ENCODE measurements at places on chromosomes 11 and 22.

DNA sequence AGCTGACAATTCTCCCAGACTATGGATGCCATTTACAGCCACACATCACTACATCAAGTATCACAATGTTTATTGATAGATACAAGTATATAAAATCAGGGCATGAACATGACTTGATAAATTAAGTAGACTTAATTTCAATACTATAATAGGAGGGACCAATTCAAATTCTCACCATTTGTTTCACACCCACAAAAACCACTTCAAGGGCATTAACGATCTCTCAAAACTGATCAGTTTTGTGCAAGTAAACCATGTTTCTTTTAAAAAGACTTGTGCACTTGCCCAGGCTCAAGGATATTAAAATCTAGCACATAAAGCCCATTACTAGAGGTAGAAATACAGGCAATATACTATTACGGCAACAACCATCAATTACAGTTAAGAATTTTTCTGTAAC lies 11.7 kb downstream of the EIF4G2 start:
- DNase-seq: no peak

- DNase-seq: no peak
Observed at GRCh38 chr11:100876815-100877520, 189.9 kb downstream of the ARHGAP42 start.

DNA sequence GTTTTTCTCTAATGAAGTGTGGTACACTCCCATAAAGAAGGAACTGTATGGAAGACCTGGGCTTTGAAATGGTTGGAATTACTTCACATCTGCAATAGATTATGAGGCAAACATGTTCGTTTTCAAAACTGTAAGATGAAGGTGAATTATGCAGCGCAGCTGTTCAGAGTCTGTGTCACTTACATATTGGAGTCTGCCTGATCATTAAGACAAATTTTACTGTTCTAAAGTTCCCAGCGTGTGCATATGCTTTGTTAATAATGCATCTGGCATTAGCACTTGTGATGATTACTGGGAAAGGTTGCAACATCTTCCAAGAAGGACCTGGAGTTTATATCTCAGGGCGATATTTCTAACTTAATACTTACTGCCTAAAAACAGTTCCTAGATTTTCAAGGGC lies 255.2 kb upstream of the ZC3H12C start:
- no peak for DNase-seq

GRCh38 chr11:64436000-64436399 lies 77.0 kb downstream of the RPS6KA4 start:
- no peak for DNase-seq

- DNase-seq: no peak
Observed at GRCh38 chr11:117871160-117871559, 5.3 kb downstream of the FXYD6 start.

DNA sequence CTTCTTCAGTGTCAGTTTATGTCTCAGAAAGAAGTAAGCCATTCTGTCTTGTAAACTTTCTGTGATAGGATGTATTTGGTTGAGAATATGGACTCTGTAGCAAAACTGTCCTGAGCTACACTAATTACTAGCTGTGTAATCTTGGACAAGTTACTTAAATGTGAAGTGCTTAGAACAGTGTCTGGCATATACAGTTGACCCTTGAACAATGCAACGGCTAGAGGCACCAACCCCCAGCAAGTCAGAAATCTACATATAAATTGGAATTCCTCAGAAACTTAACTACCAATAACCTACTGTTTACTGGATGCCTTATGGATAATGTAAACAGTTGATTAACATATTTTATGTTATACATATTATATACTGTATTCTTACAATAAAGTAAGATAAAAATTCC lies 68.7 kb upstream of the GRK2 start:
- no peak for DNase-seq

DNA sequence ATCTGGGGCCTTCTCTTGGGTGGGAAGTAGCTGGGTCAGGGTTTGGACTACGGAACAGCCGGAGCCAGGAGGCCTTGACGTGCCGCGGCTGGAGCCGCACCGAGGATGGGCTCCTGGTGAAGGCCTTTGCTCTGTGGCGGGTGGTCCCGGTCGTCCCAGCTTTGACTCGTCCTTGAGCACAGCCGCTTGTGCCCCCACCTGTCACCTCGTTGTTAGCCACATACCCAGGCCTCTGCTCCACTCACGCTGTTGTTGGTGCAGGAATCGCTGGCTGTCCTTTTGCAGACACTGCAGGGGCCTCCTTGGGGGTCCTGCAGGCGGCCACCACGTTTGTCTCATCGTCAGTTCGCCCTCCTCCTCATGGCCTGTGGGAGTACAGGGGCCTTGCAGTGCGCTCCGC lies 17.1 kb downstream of the PHRF1 start:
- DNase-seq: no peak

- DNase-seq: no peak
Observed at GRCh38 chr11:45933846-45934579, 11.6 kb downstream of the LARGE2 start.

DNA sequence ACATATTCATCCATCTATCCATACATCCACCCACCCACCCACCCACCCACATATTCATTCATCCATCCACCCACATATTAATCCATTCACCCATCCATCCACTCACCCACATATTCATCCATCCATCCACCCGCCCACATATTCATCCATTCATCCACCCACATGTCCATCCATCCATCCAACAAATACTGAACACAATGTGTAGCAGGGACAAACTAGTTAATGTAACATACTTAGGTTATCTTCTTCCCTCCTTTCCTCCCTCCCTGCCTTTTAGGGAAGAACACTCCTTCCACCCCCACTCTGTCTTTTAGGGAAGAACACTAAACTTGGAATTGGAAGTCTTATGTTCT lies 39.4 kb downstream of the MCM5 start:
- DNase-seq: no peak

DNA sequence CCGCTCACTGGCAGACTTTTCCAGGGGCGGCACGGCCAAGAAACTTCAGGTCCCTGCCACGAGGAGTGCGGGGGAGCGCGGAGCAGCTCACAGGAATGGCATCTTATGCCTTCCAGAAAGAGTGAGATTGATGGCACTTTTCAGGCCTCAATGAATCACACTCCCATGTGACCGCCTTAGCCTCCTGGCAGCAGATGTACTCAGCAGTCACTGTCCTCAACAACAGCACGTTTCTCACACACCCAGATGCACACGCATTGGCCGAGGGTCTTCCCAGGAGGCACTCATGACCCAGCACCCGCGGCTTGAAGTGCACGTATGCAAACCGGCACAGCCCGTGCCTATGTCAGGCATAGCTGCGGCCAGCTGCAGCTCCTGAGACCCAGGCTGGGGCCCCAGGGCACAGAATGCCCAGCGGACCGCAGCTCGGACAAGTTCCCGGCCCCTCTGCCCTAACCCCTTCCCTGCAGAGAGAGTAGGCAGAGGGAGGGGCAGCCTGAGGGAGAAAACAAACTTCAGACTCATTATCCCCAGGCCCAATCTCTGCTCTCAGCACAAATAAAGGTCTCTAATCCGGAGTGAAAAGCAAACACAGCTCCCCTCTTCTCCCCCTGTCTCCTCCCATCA lies 48.3 kb downstream of the RPUSD4 start:
- DNase-seq: no peak

DNA sequence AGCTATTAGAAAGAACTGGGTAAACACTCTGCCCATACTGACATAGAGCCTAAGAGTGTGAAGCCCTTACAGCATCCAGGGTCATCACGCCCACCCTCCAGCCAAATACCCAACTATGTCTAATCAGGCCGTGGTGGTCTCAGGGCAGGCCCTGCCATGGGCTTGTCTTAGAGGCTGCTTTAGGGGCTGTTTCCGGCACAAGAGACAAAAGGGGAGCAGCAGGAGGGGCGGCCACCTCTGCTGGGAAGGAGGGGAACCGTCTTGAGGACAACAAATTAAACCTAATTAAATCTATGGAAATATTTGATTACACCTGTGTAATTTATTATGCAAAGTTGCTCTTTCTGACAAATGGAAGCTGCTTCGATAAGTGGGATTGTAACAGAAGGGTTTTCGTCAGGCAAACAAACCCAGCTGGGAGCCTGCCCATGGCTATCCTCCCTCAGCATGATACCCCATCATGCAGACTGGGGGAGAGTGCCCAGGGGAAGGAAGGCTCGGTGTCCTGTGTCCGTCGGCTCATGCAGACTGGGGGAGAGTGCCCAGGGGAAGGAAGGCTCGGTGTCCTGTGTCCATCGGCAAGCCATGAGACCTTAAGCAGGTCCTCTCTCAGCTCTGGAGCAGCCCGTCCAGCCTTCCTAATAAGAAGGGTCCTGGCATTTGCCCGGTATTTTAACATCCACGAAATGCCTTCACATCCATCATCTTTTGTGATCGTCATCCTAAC lies 163.6 kb upstream of the B3GAT1 start:
- DNase-seq: no peak

- no peak for DNase-seq
Observed at GRCh38 chr11:60891103-60891741, 15.2 kb downstream of the PRPF19 start.

DNA sequence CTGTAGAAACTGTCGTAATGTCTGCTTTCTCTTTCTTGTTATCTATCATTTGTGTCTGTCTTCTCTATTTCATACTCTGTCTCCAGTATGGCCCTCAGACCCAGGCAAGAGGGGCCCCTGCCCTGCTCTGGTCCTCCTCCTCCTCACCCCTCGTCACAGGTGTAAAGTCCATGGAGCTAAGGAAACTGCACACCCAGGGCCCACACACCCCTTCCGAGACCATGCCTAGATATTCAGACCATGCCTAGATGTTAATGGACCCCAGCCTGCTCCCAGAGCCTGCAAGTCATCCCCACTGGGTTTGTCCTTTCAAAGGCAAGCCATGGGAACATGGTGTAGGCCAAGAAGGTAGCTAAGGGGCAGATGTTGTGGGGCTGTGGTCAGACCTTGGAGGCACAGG lies 24.1 kb upstream of the ANO1 start:
- no peak for DNase-seq

DNA sequence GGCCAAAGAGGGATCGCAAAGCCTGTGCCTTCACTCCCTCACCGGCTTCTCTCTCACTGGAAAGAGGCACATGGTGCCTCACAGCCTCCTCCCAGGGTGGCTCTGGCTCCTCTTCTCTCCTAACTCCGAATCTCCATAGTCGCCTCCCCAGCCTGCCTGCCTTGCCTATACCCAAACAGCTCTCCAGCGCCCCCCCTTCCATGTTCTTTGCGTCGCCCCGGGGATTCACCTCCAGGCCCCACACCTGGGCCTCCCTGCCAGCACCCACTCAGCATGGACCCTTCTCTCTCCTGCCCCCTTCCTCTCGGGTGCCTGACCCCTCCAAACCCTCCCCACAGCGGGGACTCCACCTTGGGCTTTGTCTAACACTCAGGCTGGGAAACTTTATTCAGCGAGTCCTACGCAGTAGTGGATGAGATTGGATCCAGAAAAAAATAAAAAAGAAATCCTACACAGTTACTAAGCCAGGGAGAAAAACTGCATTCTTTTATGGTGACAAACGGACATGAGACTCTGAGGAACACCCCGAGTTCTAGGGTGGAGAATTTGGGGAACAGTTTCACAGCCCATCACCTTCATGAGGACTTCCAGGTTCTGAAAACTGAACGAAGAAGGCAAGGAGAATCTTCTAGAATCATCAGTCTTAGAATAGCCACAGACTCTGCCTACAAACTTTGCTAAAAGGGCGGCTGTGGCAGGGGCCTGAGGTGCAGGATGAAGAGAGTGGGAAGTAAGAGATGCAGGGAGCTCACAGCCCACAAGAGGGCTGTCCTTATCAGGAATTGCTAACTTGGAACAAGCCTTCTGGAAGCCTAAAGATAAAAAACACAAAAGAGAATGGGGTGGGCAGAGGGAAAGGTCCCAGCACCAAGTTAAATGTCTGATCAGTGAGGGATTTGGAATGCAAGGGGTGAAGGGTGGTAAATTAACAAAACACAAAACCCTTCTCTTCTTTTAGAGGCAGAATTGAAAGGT lies 5.3 kb downstream of the PPM1F start:
- no peak for DNase-seq

DNA sequence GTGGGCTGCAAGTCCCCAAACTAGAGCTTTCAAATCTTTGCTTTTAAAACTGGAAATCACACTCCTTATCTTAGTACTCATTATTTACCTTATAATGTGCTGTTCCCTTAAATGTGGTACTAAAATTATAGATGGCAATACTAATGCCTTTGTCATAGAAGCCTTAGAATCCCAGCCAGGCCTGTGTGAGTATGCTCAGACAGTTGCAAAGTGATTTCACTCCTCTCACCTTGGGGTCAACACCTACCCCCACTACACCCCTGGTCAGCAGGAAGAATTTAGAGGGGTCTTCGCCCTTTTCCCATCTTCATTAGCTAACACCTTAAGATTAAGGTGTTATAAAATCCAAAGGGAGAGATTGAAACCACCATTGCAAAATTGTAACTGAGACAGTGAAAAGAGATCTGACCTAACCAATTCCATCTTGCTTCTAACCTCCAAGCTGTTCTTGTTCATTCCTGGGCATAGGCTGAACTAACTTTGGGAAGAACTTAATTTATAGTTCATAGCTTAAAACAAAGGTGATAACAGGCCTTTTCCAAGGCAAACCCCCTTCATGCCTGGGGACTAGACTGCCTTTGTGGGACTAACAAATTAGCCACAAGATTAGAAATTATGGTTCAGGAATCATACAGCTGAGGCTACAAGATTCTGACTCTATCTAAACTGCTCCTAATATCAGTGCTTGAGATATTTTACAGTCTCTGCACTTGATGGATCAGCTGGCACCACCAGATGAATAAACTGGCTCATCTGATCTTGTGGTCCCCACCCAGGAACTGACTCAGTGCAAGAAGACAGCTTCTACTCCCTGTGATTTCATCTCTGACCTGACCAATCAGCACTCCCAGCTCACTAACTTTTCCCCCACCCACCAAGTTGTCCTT lies 10.4 kb upstream of the MRPL17 start:
- DNase-seq: peak; percentile 50

DNA sequence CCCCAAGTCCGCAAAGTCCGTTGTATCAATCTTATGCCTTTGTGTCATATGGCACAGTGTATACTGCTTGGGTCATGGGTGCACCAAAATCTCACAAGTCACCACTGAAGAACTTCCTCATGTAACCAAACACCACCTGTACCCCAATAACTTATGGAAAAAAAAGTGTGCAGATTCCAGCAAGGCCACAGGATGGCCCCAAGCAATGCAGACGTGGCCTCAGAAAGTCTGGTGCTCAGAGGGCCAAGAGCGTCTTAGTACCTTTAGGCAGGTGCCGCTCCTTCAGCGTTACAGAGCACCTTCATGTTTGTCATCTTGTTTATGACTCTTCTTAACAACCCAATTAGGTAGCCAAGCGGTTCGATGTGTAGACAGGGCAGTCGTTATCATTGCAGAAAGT lies 65.3 kb downstream of the PRDM11 start:
- DNase-seq: no peak

GRCh38 chr11:9150926-9151325 lies 59.5 kb upstream of the SCUBE2 start:
- no peak for DNase-seq

DNA sequence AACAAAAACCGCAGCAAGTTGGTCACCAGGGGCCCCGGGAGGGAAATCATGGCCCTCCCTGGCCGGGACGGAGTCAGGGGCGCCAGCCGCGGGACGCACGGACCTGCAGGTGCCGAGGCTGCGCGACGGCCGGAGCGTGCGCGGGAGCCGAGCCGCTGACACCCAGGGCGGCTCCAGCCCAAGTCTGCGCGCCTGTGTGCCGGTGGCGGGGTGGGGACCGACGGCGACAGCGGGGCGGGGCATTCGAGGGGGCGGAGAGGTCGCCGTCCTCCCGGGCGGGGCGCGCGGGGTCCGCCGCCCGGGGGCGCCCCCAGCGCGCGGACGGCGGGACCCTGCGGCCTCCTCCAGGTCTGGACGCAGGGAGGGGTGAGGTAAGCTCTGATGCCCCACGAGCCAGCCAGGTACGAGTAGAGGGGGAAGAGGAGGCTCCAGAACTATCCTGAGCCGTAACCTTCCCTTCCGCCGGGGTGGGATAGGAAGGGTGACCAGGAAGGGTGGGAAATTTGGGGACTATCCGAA lies at the start of gene ESAM:
TSS of gene ESAM (minus strand) at position 186 of the 519 bp plus-strand sequence. CDS start at position 50, 136 bp downstream.
- peak; percentile 30 for DNase-seq

- no peak for DNase-seq
Observed at GRCh38 chr11:10539339-10539738, 1.6 kb downstream of the RNF141 start.
